ENCODE measurements at places on chromosomes 3 and 15. TPM values are rescaled to one million over a fixed set of nuclear protein-coding genes. Genes with fewer than 3 reads are reported as not detected.

Gene ACSBG1
- not detected for total RNA-seq

Gene ISLR2
- not detected for total RNA-seq

Gene MAGEF1
- total RNA-seq: 27.6 TPM

Gene PLAAT1
- not detected for total RNA-seq

Gene HYAL1
- total RNA-seq: 0.82 TPM

Gene TMEM207
- total RNA-seq: not detected

Gene ADGRG7
- total RNA-seq: not detected

Gene SLC51A
- not detected for total RNA-seq

Gene CCDC13
- 0.35 TPM for total RNA-seq

Gene SAMD7
- not detected for total RNA-seq

Gene MYLK
- total RNA-seq: 0.92 TPM

Gene KIF7
- 3.2 TPM for total RNA-seq

All from activated T-cell treated with anti-CD3 and anti-CD28 coated beads, Interleukin-2, amount 50 U/mL, for 4 hours (primary cell).